ENCODE measurements at places on chromosomes 1 and 21.

GRCh38 chr1:50702395-50702794 is 257.7 kb downstream of the FAF1 start:
- no peak for DNase-seq

GRCh38 chr1:212952641-212952976 is 2.3 kb downstream of the VASH2 start:
- no peak for DNase-seq

- no peak for DNase-seq
These were observed 167.7 kb downstream of the SIPA1L2 start for GRCh38 chr1:232462213-232462612.

DNA sequence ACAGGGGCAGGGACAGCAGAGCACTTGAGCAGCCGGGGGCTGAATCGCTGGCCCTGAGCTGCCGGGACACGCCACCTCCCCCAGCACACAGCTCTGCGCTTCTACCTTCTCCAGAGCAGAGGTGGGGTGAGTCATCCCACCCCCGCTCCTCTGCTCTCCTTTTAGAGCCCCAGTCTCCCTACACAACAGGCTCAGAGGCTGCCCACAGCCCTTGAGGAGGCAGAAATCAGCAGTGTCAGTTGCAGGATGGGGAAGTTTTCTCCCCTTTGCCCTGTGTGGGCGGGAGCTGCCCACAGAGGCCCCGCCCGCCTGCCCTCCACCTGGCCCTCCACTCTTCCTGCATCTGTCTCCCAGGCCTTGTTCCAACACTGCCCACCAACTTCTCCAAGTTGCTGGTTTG is 94.6 kb downstream of the STUM start:
- DNase-seq: no peak

DNA sequence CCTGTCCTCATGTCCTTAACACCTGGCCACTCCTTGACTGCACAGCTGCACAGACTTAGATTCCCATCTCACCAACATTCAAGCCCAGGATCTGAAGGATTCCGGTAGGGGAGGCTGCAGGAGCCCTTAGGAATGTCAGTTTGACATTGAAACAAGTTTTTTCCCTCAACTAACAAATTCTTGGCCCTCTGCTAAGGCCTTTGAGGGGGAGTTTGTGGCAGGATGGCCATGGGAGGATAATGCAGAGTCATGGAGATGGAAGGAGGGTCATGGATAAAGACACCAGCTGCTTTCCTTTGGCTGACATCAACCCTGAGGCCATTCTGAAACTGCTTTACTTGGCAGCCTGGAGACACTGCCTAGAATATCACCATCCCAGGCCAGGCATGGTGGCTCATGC is 63.4 kb upstream of the PPP2R5A start:
- DNase-seq: no peak

DNA sequence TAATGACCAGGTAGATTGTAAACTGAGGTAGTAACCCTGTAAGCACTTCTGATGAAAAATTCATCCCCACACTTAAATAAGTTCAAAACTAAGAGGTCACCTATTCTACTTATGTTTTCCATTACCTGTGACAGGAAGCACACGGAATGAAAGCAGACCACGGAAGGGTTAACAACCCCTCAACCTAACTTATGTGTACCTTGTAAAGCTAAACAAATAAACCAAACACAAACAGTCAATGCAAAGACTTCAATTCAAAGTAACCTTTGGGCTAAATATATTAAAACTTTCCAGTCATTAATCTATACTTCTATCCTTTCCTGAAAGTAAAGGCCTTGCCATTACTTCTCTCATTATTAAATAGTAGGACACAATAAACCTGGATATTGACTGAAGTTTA is 7.0 kb downstream of the PPP1R15B start:
- DNase-seq: no peak

GRCh38 chr21:41684381-41685245 is 82.2 kb downstream of the RIPK4 start:
- no peak for DNase-seq

GRCh38 chr21:45098867-45099266 is 24.5 kb downstream of the ADARB1 start:
- no peak for DNase-seq

DNA sequence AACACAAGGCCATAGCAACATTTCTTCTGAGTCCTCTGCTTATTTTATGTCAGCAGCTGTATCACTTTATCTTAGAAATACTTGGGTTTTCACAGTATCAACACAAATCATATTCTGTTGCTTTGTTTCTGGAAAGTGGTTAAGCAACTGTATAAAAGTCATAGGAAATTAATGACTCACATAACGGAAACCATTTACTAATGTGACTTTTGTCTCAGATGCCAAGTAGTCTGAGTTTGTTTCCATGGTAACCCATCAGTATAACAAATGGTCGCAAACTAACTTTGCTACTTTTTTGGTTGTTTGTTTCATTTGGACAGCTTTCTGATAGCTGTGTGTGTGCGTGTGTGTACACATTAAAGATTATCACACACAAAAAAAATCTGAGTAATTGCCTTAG is 31.1 kb downstream of the EEIG2 start:
- DNase-seq: peak; percentile 86

DNA sequence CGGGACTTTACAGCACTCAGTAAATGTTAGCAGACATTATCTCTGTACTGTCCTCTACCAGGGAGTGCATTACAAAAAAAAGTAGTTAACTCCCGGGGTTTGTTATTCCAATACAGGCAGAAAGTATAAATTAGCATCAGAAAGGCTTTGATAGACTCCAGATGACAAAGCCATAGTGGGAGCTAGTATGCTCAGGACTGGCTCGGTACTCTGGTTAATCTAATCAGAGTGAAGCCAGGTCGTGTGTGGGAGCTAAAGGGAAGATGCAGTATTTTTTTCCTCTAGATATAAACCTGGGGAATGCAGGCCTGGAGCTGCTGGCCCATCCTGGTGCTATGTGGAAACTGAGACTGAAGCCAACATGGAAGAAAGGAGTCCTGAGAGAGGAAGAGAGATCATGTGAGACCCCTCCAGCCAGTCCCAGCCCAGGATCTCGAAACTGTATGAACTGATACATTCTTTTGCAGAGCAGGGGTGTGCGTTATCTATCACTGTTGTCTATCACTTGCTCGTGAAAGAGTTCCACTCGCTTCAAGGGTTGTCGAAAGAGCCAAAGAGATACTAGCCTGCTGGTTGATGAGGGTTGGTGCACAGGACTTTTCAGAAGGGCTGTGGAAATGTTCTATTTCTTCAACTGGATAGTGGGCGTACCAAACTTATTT is 125.8 kb downstream of the PLPP3 start:
- no peak for DNase-seq

DNA sequence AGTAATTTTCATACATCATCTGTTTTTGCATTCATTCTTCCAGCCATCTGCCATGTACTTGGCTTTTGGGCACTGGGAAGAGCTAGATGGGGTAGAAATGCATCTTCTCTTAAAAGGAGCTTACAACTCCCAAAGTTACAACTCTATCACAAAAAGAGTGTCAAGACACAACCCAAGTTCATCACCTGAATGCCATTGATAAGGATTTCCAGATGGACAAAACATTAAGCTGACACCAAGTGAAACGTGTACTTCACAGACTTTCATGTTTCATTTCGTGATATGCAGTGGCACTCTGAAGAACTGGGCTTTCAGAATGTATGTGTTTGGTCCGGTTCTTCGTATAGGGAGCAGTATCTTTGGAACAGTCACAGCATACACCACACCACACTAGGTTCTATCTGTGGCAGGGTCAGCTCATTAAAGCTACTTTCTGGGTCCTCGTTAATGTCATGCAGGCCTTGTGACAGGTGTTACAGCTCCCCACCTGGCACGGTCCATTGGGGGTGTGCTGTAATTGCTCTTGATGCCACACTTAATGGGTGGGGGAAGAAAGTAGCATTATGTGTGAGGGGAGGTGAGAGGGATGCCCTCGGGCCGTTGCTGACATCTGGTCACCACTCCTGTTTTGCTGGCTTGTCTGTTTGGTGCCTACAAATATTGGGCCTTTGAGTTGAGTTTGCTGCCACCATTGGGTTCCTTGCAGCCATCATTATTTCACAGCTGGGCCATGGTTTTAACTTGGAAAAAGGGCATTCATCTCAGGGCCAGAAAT is 164.9 kb downstream of the NFIA start:
- DNase-seq: no peak

DNA sequence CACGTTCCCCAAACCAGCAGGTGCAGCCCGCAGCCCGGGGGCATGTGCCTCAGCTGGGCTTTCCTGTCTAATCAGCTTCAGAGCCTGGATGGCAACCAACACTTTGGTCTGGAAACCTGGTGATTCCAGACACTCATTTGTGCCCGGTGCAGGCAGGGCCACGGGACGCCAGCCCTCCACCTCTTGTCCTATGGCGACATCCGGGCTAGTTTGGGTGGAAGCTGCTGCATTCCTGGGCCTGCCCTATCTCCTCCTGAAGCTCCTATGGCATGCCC is 111.8 kb downstream of the WDR4 start:
- DNase-seq: no peak

- peak; percentile 12 for DNase-seq
These were observed 1.6 kb upstream of the KCND3 start for GRCh38 chr1:111990878-111991718.

GRCh38 chr1:248872752-248873408 is 14.0 kb upstream of the ZNF692 start:
- DNase-seq: peak; percentile 28

DNA sequence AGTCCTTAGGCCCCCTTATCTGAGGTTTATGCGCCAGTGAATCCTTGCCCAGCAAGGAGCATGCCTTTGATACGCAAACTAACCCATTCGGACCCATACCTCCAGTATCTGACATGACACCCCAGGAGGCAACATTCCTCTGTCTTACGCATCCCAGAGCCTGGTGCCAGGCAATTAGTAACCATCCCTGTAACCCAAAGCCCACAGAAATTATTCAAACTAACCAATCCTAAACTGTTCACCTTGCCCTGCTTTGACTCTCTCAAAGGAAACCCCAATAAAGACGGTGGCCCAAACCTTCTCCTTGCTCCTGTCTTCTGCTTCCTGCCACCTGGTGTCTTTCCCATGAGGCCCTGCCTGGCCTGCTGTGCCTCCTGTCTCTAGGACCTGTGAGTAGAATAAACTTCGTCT is 36.4 kb downstream of the ZNF496 start:
- no peak for DNase-seq

- DNase-seq: no peak
These were observed 228.4 kb downstream of the TM2D1 start for GRCh38 chr1:61496501-61496900.

- DNase-seq: peak; percentile 99
These were observed 2.8 kb upstream of the ENAH start for GRCh38 chr1:225655509-225656258.

GRCh38 chr1:108570128-108570527 is 10.2 kb downstream of the EEIG2 start:
- no peak for DNase-seq

- no peak for DNase-seq
These were observed 35.0 kb downstream of the MYSM1 start for GRCh38 chr1:58664881-58665280.

DNA sequence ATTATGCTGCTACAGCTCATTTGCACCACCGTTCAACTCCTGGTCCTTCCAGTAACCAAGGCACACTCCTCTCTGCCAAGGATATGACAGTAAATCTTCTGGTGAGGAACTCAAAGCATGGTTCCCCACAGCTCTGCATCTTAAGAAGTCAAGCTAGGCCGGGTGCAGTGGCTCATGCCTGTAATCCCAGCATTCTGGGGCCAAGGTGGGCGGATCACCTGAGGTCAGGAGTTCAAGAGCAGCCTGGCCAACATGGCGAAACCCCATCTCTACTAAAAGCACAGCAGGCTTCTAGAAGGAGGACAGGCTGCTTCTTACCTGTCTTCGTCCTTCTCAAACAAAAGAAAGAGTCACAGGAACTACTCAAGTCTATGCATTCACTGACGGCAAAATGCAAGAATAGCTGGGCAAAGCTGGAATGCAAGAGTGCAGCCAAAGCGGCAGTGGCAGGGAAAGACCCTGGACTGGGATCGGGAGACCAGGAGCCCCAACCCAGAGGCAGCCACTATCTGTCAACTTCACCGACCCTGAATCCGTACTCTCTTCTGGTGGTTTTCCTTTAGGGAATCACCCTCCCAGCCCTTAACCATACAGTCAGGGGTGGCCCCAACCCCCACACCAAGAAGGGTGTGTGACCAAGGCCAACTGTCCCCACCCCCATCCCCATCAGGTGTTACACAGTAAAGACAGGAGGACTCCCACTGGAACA is 75.5 kb downstream of the NPHP4 start:
- DNase-seq: no peak
